ENCODE measurements at places on chromosomes 5 and 9. TPM values are rescaled to one million over a fixed set of nuclear protein-coding genes. Genes with fewer than 3 reads are reported as not detected.
A peak's percentile ranks its signal among the peaks of the same experiment; 100 is the strongest.

The ECM2 gene
- not detected for total RNA-seq

GRCh38 chr9:98010445-98010844 is 27.3 kb downstream of the ANP32B start:
- DNase-seq, result no peak
- peak overlapping the region; percentile 94 for H3K27ac ChIP-seq
- H3K4me1 ChIP-seq, result peaks cover 9% of the 10 kb centered on the region
- no peaks in the 10 kb centered on the region for H3K27me3 ChIP-seq
- H3K4me3 ChIP-seq, result no peak overlapping the region

The FAM153A gene
- total RNA-seq, result 10.9 TPM

DNA sequence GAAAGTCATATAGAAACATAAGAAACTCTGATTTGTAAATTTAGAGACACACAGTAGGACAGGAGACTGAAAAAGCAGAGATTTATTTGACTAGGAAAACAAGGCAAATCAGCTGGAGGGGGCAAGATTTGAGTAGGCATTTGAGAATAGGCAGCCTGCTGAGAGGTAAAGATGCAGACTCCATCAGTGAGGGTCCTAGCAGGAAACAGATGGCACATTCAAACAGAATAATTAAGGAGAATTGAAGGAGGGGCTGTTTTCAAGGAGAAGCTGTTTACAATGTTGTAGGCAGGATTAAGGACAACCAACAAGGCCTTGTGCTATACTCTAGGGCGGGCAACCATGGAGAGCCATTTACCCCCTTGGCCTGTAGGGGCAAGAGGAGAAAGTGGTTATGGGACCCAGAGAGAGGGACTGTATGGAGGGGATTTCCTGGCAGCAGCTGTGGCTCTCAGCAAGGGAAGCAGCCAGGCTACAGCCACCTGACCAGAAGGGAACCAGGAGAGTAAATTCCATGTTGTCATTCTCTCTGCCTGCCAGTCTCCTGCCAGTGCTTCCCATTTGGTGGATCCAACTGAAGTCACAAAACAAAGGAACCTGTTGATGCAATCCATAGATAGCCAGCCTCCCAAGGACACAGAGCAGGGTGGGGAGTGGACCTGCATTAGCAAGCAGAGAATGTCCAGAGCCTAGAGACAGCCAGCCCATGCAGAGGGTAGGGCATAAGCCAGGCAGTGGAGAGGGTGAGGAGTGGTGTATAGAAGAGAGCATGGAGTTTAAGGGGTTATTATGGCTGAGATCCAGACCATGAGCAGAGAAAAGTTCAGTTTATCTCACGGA is 38.2 kb downstream of the PAPPA start:
- H3K4me3 ChIP-seq, result no peak overlapping the region
- H3K36me3 ChIP-seq, result no peaks in the 10 kb centered on the region
- H3K27ac ChIP-seq, result no peak overlapping the region
- H3K4me1 ChIP-seq, result no peaks in the 10 kb centered on the region
- H3K27me3 ChIP-seq, result no peaks in the 10 kb centered on the region
- DNase-seq, result no peak

DNA sequence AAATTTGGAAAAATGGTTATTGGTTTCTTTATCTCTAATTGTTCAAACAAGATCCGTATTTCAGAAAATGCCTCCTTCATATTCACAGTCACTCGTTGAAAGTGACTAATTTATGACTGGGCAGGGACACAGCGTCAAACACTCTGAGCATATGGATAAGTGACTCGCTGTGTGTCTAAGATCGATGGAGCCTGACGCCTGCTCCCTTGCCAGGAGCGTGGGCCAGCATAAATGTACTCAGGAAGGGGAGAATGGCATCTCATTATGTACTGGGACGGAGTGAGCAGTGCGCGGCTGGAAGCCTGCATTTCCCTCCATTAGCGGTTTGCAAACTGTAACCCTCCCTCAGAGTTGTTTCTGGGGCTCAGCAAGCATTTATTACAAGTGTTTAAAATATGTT is 79.8 kb upstream of the CAST start:
- peaks cover 48% of the 10 kb centered on the region for H3K27me3 ChIP-seq
- H3K4me3 ChIP-seq, result peak overlapping the region; percentile 7
- no peak for DNase-seq
- peaks cover 2% of the 10 kb centered on the region for H3K36me3 ChIP-seq

DNA sequence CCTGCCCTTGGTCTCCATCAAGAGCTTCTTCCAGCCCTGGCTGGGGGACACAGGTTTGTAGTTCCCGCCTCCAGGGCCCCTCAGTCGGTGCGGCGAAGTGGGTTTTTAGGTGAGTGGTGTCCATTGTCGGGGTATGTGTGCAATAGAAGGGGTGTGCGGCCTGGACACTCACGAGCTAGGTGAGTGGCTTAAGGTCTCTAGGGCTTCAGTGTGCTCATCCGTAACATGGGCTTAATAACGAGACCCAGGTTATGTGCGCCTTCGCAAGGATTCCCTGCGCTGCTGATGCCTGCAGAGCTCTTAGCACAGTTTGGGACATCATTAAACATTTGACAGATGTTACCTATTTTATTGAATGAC is 656 bp downstream of the CEP78 start:
- peaks cover 4% of the 10 kb centered on the region for H3K36me3 ChIP-seq
- no peak overlapping the region for H3K4me3 ChIP-seq
- H3K4me1 ChIP-seq, result peaks cover 37% of the 10 kb centered on the region
- no peak overlapping the region for H3K27ac ChIP-seq
- no peaks in the 10 kb centered on the region for H3K27me3 ChIP-seq
- DNase-seq, result no peak

DNA sequence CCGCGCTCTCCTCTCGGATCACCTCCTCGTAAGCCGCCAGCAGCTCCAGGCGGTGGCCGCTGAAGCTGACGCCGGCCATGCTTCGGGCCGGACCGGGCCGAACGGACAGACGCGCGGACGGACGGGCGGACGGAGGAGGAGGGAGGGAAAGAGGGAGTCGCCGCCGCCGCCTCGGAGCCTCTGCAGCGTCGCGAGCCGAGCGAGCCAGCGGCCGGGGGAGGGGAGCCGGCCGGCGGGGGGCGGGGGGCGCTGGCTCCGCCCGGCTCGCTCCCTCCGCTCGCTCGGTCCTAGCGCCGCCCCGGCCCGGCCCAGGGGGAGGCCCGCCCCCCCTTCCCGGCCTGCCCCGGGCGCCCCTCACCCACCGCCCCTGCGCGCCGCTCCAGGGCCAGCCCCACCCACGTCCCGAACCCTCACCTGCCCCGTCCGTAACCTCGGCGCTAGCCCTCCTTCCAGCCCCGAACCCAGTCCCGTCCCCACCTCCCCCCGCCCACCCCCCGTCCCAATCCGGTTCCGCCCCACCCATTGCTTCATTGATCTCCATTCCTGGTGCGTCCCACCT is at the start of gene DBN1:
Gene DBN1, minus strand, starts transcription at position 192 of the 559 bp plus-strand sequence. Its CDS starts 113 bp downstream, at position 79.
- peaks cover 13% of the 10 kb centered on the region for H3K4me1 ChIP-seq
- no peak for DNase-seq
- no peak within 1 kb of the TSS for H3K27ac ChIP-seq

GRCh38 chr5:3602785-3603502 is 7.3 kb downstream of the IRX1 start:
- H3K27me3 ChIP-seq, result peaks cover 58% of the 10 kb centered on the region
- H3K27ac ChIP-seq, result no peak overlapping the region
- H3K4me3 ChIP-seq, result no peak overlapping the region
- peaks cover 8% of the 10 kb centered on the region for H3K36me3 ChIP-seq
- no peaks in the 10 kb centered on the region for H3K4me1 ChIP-seq

- no peak for DNase-seq
- H3K4me3 ChIP-seq, result no peak overlapping the region
- peaks cover 10% of the 10 kb centered on the region for H3K27me3 ChIP-seq
- peaks cover 2% of the 10 kb centered on the region for H3K36me3 ChIP-seq
- H3K4me1 ChIP-seq, result peaks cover 18% of the 10 kb centered on the region
Observed at GRCh38 chr9:38282756-38283155, 109.7 kb upstream of the ALDH1B1 start.

The TOPORS gene
- total RNA-seq, result 28.3 TPM

- H3K36me3 ChIP-seq, result peaks cover 2% of the 10 kb centered on the region
- no peak overlapping the region for H3K4me3 ChIP-seq
- no peaks in the 10 kb centered on the region for H3K4me1 ChIP-seq
- DNase-seq, result no peak
- H3K27me3 ChIP-seq, result peaks cover 33% of the 10 kb centered on the region
Observed at GRCh38 chr5:1760656-1761452, 38.8 kb downstream of the MRPL36 start.

GRCh38 chr5:109003928-109004327 is 256.2 kb downstream of the FER start:
- H3K36me3 ChIP-seq, result no peaks in the 10 kb centered on the region
- no peak for DNase-seq
- no peaks in the 10 kb centered on the region for H3K4me1 ChIP-seq
- no peak overlapping the region for H3K27ac ChIP-seq

DNA sequence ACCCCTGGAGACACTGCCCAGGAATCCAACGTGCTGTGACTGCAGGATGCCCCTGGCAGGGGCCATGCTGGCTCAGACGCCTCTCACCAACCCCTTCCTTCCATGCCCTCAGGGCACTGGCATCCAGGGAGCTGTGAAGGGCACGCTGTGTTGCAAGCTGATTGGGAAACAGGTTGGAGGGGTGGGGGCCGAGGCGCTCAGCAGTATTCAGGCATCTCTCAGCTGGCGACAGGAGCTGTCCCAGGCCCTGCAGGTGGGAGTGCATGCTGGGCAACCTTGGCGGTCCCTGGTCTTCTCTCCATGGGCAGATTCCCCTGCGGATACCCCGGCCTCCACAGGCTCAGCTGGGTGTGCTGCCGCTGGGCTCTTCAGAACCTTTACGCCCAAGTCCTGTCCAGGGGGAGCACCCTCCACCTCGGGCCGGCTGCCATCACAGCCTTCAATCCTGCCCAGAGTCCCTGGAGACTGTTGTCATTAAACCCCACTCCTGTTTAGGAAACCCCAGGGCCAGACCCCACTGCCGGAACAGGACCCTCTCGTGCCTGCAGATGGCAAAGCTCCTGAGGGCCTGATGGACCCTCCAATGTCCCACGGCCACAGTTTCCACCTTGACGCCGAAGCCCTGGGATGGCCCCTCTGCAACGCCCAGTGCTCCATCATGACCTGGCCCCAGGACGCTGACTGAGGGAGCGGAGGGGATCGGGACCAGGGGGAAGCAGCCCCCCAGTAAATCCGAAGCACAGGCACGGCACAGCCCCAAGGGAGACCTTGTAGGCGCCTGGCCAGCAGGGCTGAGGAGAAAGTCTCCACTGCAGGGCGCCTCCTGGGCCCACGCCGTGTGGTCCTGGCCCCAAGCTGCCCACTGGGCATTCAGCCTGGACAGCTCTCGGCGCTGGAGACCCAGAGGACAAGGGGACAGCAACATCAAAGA is 9.3 kb downstream of the TPPP start:
- H3K4me3 ChIP-seq, result no peak overlapping the region
- H3K27me3 ChIP-seq, result no peaks in the 10 kb centered on the region
- H3K36me3 ChIP-seq, result no peaks in the 10 kb centered on the region
- no peaks in the 10 kb centered on the region for H3K4me1 ChIP-seq
- H3K27ac ChIP-seq, result peak overlapping the region; percentile 60

- H3K36me3 ChIP-seq, result no peaks in the 10 kb centered on the region
- H3K4me1 ChIP-seq, result no peaks in the 10 kb centered on the region
- no peak overlapping the region for H3K4me3 ChIP-seq
- H3K27me3 ChIP-seq, result peaks cover 28% of the 10 kb centered on the region
Observed at GRCh38 chr5:57836921-57837320, 354.3 kb upstream of the ACTBL2 start.

- H3K27me3 ChIP-seq, result no peaks in the 10 kb centered on the region
- no peak overlapping the region for H3K27ac ChIP-seq
- H3K36me3 ChIP-seq, result peaks cover 8% of the 10 kb centered on the region
- no peak overlapping the region for H3K4me3 ChIP-seq
- no peak for DNase-seq
Observed at GRCh38 chr5:81077105-81077504, 116.9 kb downstream of the RASGRF2 start.

GRCh38 chr9:4588721-4589120 is 73.4 kb upstream of the PLPP6 start:
- H3K27me3 ChIP-seq, result no peaks in the 10 kb centered on the region
- H3K27ac ChIP-seq, result no peak overlapping the region
- DNase-seq, result no peak
- no peak overlapping the region for H3K4me3 ChIP-seq
- H3K4me1 ChIP-seq, result peaks cover 4% of the 10 kb centered on the region

GRCh38 chr5:1509346-1510085 is 14.2 kb downstream of the LPCAT1 start:
- no peaks in the 10 kb centered on the region for H3K36me3 ChIP-seq
- no peak overlapping the region for H3K27ac ChIP-seq
- H3K27me3 ChIP-seq, result no peaks in the 10 kb centered on the region
- H3K4me3 ChIP-seq, result no peak overlapping the region

The ZNF454 gene
- total RNA-seq, result not detected

GRCh38 chr5:56950626-56951125 is 1.2 kb downstream of the MIER3 start:
- H3K27me3 ChIP-seq, result peaks cover 18% of the 10 kb centered on the region
- H3K4me1 ChIP-seq, result peaks cover 15% of the 10 kb centered on the region
- peak overlapping the region; percentile 96 for H3K27ac ChIP-seq
- DNase-seq, result peak; percentile 22
- H3K36me3 ChIP-seq, result peaks cover 2% of the 10 kb centered on the region
- H3K4me3 ChIP-seq, result peak overlapping the region; percentile 96
